Globus pallidus (tissue), 1 donor: ENCODE measurements at places on chromosomes 2 and 18.

- DNase-seq: peak; percentile 62
Measured at GRCh38 chr2:240836781-240837467, 16.9 kb upstream of the KIF1A start.

GRCh38 chr2:108965540-108966289, 23.3 kb downstream of the EDAR start:
- no peak for DNase-seq

GRCh38 chr2:141900826-141901225, 230.0 kb downstream of the LRP1B start:
- no peak for DNase-seq

GRCh38 chr18:37578886-37579513, 13.4 kb upstream of the CELF4 start:
- DNase-seq: no peak

- no peak for DNase-seq
Measured at GRCh38 chr2:224030786-224031185, 8.3 kb downstream of the SERPINE2 start.

- no peak for DNase-seq
Measured at GRCh38 chr2:233115741-233116140, 55.6 kb downstream of the INPP5D start.

- DNase-seq: no peak
Measured at GRCh38 chr2:56109994-56110393, 73.8 kb upstream of the CCDC85A start.

DNA sequence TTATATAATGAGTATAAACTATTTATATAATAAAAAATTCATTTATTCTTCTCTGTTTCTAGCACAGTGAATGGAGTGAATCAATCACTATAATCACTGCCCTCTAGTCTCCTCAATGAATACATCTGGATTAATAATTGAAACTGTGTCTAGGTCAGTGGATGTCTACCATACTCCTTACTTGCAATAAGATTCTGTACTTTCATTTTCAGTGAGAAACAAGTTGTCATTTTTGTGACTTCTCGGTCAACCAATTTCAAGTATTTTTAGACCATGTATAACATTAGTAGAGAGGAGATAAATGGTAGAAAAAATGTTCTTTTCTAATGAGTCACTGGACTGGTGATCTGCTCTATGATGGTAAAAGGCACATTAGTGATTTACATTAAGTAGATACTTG, 799.6 kb upstream of the CHAC2 start:
- DNase-seq: no peak

- no peak for DNase-seq
Measured at GRCh38 chr2:70987386-70987785, 7.3 kb downstream of the TEX261 start.

GRCh38 chr18:4203568-4204437, 251.3 kb downstream of the DLGAP1 start:
- DNase-seq: no peak

DNA sequence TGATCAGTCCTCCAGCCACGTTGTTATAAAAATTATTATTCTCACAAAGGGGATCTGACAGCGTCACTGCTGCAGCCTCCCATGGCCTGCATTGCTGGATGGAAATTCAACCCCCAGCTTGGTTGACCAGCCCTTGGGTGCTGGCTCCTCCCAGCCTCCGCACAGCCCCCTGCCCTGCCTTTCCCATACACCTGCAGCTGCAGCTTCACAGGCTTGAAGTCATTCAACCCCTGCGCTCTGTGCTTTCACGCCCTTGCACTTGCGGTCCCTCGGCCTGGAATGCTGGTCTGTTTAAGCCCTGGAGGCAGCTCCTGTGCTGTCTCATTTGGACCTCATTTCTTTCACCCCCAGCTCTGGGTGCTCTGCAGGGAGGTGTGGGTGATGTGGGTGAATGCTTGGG, 860 bp upstream of the CD8A start:
- DNase-seq: no peak

DNA sequence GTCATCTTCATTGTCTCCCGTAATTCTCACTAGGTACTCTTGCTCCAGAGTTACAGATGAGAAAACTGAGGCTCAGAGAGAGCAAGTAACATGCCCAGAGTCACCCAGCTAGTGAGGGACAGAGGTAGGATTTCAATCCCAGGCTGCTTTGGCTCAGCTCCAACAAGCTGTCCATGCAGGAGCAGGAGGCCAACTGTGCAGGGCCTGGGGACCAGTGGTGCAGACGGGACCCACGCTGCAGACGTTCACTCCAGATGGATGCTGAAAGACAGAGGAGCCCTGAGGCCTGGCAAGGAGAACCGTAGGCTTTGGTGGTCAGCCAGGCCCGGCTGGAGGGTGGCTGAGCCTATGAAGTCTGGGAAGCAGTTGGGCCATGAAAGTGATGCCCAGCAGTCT, 102.6 kb downstream of the MCFD2 start:
- DNase-seq: no peak

DNA sequence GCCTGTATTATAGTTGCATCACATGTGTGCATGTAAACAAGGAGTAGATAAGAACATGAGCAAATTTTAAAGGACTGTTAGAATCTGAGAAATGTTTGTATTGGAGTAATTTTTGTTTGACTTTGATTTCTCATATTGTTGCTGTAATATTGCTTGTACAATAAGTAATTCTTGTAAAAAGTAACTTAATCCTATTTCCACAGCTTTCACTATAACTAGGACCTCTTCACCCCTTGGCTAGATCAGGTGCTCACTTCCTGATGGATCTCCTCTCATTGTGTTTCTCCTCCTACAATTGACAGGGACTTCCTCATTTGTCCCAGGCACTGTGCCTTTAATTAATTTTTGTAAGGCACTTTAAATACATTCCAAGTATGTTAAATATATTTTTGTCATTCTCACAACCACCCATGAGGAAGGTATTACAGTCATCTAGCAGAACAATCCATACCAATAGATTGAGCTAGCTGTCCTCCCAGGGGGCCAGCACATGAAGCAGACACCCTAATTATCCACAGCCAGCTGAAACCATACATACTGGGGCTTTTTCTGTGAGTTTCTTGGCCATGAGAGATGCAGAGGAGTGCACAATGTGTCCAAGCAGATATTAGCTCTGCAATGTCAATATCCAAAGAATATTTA, 359.5 kb upstream of the ACVR2A start:
- no peak for DNase-seq

DNA sequence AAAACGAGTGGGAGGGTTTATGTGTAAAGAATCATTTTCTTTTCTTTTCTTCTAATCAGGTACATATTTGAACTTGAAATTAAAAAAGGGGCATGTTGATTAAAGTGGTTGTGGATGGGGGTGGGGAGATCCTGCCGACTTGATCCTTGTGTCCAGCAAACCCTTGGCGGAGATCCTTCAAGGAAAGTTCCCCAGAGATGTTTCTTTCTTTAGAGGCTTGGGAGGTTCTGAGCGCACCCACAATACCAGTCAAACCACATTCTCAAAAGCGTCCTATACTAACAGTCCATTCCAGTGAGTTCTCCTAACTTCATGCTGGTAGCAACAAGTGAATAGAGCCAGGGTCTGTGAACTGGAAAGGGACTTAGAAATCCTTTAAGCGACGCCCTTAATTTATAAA, 49.2 kb downstream of the MYCN start:
- no peak for DNase-seq

DNA sequence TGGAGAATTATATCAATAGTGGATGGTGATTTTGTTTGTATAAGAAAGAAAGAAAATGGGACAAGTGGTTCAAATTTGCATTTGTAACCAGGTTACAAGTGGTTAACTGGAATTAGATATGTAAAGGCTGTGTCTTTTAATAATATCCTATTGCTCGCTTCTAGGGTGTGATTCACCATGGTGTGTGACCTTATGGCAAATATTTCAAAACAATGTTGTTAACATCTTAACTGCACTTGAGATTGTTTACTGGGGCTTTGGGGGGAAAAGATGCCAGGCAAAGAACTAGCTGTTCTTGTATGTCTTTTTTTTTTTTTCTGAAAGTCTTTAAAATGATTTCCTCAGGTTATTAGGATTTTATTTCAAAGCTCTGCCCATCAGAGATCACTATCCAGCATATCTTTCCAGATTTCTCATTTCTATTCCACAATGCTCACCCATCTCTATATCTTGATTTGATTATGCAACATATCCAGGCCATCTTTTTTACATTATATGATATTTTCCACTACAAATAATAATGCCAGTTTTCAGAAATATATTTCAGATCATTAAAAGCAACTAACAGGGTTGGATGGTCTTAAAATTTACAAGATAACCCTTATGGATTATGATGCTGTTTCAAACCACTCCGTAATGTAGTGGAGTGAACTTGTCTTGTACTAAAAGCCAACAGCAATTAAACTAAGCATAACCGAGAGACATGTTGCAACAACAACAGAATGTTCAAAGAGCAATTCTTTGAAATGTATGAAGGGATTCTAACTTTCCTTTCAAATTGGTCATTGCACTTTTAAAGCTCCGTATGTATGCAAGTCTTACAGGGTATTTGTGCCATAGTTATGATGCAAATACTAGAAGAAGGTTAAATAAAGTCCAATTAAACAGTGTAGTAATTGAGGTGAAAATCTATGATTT, 341.5 kb upstream of the ETAA1 start:
- no peak for DNase-seq

GRCh38 chr2:12766421-12766879, 49.7 kb downstream of the TRIB2 start:
- no peak for DNase-seq

GRCh38 chr2:239026711-239027361, 179.0 kb downstream of the TWIST2 start:
- no peak for DNase-seq

DNA sequence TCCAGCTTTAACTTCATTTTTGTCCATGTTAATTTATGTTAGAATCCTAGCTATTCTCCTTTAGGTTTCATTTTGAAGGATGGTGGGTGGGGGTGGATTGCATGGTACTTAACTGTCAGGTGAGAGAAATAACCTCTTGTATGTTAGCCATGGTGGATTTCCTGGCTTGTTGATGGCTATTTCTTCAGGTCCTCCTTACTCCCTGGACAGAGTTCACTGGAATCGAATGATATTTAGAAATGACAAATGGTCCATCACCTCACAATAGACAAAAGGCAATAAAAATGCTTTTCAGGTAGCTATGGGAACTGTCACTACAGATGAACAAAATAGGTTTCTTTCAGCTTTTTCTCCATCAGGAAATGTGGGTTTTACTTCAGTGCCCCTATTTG, 91.7 kb downstream of the EML6 start:
- DNase-seq: no peak
